ENCODE measurements at places on chromosomes 2 and 18.

DNA sequence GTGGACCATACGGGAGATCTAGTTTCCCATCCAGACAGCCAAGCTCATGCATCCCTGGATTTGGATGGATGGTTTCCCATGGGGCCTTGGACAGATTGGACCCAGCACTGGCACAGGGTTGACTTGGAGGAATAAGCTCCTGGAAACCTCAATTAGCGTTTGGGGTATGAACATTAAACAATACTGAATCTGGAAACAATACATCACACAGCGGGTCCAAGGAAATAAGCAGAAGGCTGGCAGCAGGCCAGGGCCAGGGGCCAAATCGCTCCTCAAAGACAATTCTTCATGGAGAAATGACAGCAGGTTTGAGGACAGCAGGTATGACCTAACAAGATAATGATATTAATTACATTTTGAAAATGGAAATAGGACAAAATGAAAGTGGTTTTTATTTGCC lies 540.6 kb downstream of the RIT2 start:
- DNase-seq: no peak

DNA sequence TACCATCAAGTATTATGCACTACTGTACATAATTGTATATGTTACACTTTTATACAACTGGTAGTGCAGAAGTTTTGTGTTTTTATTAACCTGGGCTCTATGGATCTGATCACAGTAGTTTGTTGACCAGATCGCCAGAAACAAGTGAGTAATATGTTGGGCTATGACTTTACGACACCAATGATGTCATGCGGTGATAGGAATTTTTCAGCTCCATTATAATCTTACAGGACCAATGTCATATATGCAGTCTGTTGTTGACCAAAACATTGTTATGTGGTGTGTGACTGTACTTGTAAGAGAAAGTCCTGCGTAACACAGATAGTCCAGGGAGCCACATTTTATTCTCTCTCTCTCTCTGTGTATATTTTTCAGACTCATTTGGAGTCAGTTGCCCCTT lies 4.5 kb upstream of the ACOXL start:
- DNase-seq: no peak

DNA sequence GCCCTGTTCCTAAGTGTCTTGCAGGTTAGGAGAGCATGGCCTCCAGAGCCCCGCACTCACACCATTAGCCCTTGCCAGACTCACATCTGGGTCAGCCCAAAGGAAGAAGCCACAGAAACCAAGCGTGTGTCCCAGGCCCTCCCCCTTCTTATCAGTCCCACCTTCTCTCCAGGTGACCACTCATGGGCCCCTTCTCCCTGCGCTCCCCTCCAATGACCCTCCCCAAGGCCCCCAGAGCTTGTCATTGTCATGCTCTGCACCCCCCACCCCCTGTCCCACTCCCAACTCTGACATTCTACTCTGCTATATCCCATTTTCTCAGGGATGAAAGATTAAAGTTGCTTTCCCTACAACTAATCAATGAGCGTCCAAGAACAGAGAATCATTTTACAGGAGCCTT lies 30.1 kb downstream of the CAPN14 start:
- no peak for DNase-seq

DNA sequence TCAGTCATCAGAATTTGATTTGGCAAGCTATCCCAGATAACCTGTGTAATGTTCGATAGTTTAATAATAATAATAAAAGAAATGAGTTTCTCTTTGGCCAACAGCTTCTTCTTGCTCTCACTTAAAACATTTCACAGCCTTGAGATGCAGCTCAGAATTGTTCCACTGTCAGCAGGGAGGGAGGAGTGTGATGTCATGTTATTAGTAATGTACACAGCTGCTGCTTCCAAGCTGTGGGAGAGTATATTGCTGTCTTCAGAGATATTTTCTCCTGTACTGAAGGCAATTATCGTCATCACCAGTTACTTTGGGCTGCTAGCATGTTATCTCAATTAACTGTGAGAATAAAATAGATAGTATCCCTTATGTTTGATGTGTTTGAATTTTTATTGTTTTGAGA lies 146.9 kb upstream of the MAP3K20 start:
- no peak for DNase-seq

- DNase-seq: no peak
Measured at GRCh38 chr2:187982668-187983067, 309.0 kb upstream of the GULP1 start.

- DNase-seq: no peak
Measured at GRCh38 chr2:127405255-127405610, 13.0 kb upstream of the PROC start.
